ENCODE measurements at places on chromosomes 11 and 22.
A peak's percentile ranks its signal among the peaks of the same experiment; 100 is the strongest.

DNA sequence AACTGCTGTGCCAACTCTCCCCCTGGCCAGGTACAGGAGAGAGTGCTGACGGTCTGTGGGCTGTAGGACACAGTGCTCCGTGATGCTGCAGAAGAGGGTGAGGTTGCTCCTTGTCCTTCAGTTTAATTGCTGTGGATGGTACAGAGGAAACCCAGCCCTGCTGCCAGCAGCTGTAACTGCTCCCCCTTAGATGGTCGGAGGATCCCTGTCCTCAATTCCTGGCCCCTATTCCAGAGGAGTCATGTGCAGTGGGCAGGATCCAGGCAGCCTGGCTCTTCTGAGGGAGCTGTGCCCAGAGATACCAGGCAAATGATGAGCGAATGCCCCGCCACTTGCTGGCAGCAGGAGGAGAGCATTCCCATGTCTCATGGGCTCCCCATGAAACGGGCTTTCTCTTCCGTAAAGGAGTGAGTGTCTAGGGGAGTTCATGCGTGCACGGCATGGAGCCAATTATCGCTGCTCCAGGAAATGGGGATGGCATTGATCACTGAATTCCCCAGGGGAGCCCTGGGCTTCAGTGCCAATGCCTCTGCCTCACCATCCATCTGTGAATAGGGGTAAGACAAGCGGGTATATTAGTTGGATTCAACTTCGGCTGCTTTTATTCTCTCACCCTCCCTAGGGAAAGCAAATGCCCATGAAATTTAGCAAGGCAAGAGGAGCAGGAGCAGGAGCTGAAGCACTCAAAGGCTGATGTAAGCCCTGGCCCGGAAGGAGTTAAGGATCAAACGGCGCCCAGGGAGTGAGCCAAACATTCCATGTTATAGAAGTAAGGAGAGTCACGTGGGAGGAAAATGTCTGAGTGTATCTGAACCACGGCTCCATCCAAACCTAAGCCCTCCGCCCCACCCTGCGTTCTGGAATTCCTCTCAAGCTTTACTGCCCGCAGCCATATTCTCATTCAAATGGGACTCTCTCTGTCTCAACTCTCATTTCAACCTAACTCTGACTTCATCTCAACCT is 51.0 kb upstream of the CSNK2A3 start:
- peak; percentile 76 for DNase-seq

DNA sequence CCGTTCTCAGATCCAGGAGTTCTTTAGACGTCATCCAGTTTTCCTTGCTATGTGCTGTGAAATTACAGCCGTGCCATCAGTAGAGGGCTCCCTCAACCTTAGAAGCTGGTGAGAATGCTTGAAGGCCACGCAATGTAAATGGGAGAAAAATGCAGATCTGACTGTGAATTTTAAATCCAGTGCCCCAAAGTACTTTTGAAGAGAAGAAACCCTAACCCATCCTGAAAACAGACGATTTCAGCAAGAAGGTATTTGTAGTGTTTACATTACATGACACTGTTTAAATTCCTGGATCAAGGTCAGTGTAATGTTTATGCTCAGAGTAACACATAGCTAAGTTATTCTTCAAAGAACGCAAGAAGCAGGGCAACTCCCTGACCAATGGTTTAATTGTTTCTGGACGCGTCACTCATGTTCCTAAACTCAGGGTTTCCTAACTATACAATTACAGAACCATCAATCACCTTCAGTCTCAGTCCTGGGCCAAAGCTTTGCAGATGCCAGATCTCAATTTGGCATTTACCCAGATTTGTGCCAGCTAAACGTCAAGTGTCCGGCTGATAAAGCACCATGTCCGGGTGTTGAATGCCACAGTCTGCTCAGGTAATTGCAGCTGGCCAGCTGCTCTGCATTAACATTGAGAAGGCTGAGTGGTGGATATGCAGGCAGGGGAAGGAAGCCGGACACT is 38.2 kb downstream of the ADAMTS8 start:
- DNase-seq = no peak

DNA sequence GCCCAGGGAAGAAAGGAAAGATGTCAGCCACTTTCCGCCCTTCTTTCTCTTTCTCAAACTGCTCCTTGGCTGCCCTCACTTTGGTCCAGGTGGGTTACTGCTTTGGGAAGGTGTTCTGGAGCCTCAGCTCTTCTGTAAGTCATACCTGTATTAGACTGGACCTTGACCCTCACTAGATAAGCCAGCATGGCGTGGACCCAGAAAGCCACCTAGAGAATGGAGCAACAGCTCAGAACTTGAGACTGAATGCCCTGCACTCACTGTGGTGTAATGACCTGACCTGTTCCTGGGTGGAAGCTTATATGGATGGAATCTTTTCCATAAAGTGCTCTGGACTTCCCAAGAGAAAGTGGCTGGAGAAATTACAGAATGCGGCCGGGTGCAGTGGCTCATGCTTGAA is 15.6 kb downstream of the ACP2 start:
- no peak for DNase-seq

DNA sequence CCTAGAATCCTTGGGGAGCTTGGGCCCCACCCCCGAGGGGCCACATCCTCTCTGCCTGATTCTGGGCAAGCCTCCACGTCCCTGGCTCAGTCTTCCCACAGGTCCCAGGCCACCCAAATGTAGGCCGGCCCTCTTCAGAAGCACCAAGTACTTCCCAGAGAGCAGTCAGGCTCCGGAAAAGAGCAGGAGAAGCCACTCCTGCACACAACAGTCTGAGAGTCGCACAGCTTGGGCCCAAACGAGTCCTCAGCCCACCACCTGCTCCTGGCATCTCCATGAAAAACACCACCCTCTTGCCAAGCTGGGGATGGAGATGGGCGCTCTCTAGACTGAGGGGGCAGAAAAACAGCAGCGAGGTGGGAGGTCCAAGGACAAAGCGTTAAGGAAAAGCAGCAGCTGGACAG is 15.4 kb downstream of the EHD1 start:
- DNase-seq = no peak

All from HAP-1 (cell line).